Central memory CD8-positive, alpha-beta T cell (primary cell): ENCODE measurements at places on chromosomes 4 and X.

GRCh38 chr4:141926406-141926805 lies 290.0 kb downstream of the IL15 start:
- H3K27ac ChIP-seq: no peak overlapping the region
- no peaks in the 10 kb centered on the region for H3K27me3 ChIP-seq

DNA sequence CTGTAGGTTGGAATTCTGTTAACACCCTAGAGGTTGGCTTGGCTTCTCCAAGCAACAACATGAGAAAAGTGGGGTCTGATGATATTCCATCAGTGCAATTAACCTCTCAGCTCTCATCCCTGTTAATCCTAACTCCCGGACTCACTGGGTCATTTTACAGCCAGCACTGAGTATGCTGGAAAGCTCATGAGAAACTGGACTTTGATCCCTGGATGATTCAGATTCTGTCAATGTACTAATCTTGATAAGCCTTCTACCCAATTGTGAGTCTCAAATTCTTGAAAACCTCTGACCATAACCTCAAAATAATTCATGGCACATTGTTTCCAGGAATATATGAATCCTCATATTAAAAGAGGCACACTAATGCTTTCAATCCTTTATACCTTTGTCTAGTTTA lies 244.3 kb upstream of the DCAF8L1 start:
- H3K27ac ChIP-seq: no peak overlapping the region
- no peaks in the 10 kb centered on the region for H3K27me3 ChIP-seq
- no peak for DNase-seq
- no peaks in the 10 kb centered on the region for H3K4me1 ChIP-seq
- H3K36me3 ChIP-seq: no peaks in the 10 kb centered on the region
- H3K4me3 ChIP-seq: no peak overlapping the region

GRCh38 chr4:111066447-111066846 lies 443.6 kb upstream of the PITX2 start:
- H3K27ac ChIP-seq: no peak overlapping the region
- no peaks in the 10 kb centered on the region for H3K4me1 ChIP-seq
- no peaks in the 10 kb centered on the region for H3K27me3 ChIP-seq
- DNase-seq: no peak
- no peak overlapping the region for H3K4me3 ChIP-seq

GRCh38 chrX:6708041-6708440 lies 173.1 kb upstream of the VCX3A start:
- DNase-seq: no peak
- H3K36me3 ChIP-seq: no peaks in the 10 kb centered on the region
- H3K27me3 ChIP-seq: no peaks in the 10 kb centered on the region
- no peak overlapping the region for H3K4me3 ChIP-seq
- no peaks in the 10 kb centered on the region for H3K4me1 ChIP-seq
- H3K27ac ChIP-seq: no peak overlapping the region

DNA sequence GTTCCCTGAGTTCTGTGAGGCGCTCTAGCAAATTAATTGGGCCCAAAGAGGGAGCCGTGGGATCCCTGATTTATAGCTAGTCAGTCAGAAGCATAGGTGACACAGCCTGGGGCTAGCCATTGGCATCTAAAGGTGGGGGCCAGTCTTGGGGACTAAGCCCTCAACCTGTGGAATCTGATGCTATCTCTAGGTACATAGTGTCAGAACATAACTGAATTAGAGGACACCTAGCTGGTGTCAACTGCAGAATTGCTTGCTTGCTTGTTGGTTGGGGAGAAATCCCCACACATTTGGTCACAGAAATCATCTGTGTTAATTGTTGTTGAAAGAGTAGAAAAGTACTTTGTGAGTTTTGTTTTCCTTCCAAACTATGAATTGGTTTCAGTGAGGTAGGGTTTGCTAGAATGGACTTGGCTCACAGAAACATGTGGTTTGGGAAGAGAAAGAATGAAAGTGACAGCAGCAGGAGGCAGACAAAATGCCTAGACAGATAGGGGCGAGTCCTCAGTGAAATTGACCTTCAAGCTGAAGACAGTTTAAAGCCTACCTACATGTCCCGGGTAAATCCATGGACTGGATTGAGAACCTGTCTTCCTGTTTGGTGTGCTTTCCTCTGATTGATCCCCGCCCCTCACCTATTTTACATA lies 12.8 kb upstream of the GPR82 start:
- H3K27me3 ChIP-seq: no peaks in the 10 kb centered on the region
- H3K4me1 ChIP-seq: peaks cover 20% of the 10 kb centered on the region
- peaks cover 9% of the 10 kb centered on the region for H3K36me3 ChIP-seq

DNA sequence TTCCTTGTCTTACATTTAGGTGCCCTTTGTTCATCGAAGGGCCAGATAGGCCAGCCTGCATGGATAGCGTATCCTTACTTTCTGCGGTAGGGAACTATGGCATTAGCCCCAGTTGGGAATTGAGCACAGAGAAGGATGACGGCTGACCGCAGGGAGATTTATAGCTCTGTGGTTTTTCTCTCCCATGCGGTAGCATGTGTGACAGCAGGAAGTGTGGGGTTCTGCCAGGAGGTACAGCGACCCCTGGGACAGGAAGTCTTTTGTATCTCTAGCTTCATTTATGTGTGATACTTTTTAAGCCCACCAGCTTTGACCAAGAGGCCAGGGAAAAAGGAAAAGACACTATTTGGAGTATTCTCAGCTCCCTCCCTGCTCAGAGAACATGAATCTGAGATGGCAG lies 33.1 kb downstream of the GAB3 start:
- no peaks in the 10 kb centered on the region for H3K27me3 ChIP-seq
- H3K4me3 ChIP-seq: peak overlapping the region; percentile 55
- H3K4me1 ChIP-seq: peaks cover 65% of the 10 kb centered on the region

GRCh38 chrX:39614680-39614998 lies 483.1 kb downstream of the BCOR start:
- no peak for DNase-seq
- H3K27ac ChIP-seq: no peak overlapping the region
- H3K4me1 ChIP-seq: peaks cover 14% of the 10 kb centered on the region
- H3K27me3 ChIP-seq: peaks cover 72% of the 10 kb centered on the region

DNA sequence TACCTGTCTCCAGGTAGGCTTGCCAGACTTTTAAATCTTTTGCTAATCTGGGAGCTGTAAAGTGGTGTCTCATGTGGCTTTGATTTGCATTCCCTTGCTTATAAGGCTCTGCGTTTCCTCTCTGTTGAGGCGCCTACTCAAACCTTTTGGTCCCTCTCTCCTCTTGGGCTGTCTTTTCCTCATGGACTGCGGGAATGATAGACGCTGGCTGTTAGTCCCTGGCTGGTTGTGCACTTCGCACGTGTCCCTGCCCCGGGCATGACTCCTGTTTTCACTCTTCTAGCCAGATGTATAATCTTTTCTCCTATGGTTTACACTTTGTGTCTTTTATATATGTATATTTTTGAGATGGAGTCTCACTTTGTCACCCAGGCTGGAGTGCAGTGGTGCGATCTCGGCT lies 39.7 kb downstream of the RGS12 start:
- H3K27ac ChIP-seq: no peak overlapping the region
- peaks cover 2% of the 10 kb centered on the region for H3K36me3 ChIP-seq
- no peaks in the 10 kb centered on the region for H3K4me1 ChIP-seq
- no peak for DNase-seq

- no peaks in the 10 kb centered on the region for H3K4me1 ChIP-seq
- H3K36me3 ChIP-seq: no peaks in the 10 kb centered on the region
- no peak overlapping the region for H3K4me3 ChIP-seq
- DNase-seq: no peak
Measured at GRCh38 chr4:54837576-54838140, 179.9 kb downstream of the KIT start.

GRCh38 chrX:20329435-20329834 lies 62.7 kb upstream of the RPS6KA3 start:
- H3K4me1 ChIP-seq: no peaks in the 10 kb centered on the region
- peaks cover 2% of the 10 kb centered on the region for H3K36me3 ChIP-seq
- DNase-seq: no peak
- no peak overlapping the region for H3K4me3 ChIP-seq
- H3K27ac ChIP-seq: no peak overlapping the region
- H3K27me3 ChIP-seq: no peaks in the 10 kb centered on the region

DNA sequence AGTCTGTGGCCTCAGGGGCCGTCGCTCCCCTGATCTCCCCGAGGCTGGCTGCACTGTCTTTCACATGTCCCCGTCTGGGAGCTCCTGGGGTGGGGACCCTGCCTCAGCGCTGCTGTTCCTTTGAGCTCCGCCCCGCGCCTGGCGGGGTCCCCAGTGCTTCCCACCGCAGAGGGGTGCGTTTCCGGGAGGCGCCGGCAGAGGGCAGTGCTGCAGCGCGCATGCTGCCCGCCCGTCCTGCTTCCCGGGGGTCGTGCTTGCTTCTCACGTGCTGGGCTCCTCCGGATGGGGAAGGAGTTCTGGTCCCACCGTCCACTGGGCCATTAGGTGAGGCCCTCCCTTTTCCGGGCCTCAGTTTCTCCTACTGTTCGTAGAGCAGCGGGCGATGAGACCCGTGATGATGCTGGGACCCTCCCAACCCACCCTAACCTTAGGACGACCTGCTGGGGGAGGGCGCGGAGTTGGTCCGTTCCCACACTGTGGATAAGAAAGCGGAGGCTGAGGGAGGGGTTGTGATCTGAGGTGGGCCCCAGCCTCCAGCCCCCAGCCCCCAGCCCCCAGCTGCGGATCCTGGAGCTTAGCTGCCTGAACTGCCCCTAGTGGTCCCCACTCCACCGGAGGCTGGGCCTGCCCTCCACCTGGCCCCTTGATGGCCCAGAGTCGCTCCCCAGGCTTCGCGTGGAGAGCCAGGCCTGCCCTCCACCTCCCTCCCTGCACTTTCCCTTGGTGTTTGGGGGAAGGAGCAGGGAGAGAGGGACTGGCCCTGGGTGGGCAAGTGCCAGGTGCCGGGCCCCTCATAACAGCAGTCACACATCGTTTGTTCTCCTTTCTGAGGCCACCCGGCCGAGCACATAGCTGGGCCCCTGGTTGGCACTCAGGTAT lies 15.3 kb downstream of the CPZ start:
- H3K27ac ChIP-seq: no peak overlapping the region
- H3K36me3 ChIP-seq: no peaks in the 10 kb centered on the region
- no peaks in the 10 kb centered on the region for H3K4me1 ChIP-seq

DNA sequence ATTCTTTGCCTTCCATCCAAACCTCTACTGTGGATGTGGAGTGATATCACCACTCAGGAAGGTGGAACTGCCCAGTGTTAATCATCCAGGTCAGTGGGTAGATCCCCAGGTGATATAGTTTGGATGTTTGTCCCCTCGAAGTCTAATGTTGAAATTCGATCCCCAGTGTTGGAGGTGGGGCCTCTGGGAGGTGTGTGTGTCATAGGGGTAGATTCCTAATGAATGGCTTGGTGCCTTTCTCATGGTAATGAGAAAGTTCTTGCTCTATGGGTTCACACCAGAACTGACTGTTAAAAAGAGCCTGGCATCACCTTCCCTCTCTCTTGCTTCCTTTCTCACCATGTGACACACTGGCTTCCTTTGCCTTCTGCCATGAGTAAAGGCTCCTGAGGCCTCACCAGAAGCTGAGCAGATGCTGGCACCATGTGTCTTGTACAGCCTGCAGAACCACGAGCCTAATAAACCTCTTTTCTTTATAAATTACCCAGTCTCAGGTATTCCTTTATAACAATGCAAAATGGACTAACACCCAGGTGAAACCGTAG lies 6.8 kb upstream of the SOWAHB start:
- H3K27me3 ChIP-seq: peaks cover 9% of the 10 kb centered on the region
- H3K4me3 ChIP-seq: no peak overlapping the region
- H3K27ac ChIP-seq: no peak overlapping the region
- no peaks in the 10 kb centered on the region for H3K4me1 ChIP-seq
- no peaks in the 10 kb centered on the region for H3K36me3 ChIP-seq

- H3K36me3 ChIP-seq: peaks cover 44% of the 10 kb centered on the region
- H3K4me3 ChIP-seq: no peak overlapping the region
- no peaks in the 10 kb centered on the region for H3K27me3 ChIP-seq
- DNase-seq: no peak
- H3K27ac ChIP-seq: no peak overlapping the region
- H3K4me1 ChIP-seq: no peaks in the 10 kb centered on the region
Measured at GRCh38 chr4:42412251-42412650, 15.0 kb downstream of the SHISA3 start.

DNA sequence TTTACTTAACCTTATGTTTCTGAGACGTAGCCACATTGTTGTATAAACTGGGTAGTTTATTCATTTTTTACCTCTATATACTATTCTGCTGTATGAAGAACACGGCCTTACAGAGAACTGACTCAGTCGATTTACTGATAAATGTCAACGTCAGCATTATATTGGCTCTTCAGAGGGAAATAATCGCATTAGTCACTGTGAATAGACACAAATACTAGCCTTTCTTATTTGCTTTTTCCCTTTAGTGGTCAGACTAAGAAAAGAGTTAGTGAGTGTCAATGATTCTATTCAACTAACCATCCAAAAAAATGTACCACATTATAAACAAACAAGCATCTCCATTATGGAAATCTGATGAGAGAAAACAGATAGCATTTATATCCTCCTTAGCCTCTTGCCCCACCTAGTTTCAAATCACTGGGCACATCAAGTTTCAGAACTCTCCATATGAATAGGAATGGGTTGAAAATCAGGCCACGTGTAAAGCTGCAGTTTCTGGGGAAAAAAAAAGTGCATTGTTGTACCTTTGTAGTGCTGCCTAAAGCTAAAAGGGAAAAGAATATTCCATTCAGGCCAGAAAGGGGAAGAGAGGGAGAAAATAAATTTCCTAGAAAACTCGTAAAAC lies 146.7 kb upstream of the VCX3A start:
- no peaks in the 10 kb centered on the region for H3K36me3 ChIP-seq
- no peak overlapping the region for H3K27ac ChIP-seq
- DNase-seq: no peak

DNA sequence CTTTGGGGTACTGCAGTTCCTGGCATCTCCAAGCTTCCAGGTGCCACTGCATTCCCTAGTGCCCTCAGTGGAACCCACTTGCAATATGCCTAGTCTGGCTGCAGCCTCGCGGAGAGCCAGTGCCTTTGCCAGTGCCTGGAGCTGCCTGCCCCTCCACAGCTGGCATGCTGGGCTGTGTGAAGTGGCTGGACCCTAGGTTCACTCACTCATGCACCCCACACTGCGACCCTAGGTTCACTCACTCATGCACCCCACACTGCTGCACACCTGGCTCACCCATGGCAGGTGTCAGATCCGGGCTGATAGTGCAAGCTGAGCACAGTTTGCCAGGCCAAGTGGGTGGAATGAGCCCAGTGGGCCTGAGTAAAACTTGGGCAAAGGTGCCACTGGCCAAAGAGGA lies 253.0 kb upstream of the NDST4 start:
- no peak overlapping the region for H3K4me3 ChIP-seq
- H3K4me1 ChIP-seq: no peaks in the 10 kb centered on the region
- no peaks in the 10 kb centered on the region for H3K36me3 ChIP-seq

- no peak for DNase-seq
- H3K4me1 ChIP-seq: no peaks in the 10 kb centered on the region
- H3K27me3 ChIP-seq: no peaks in the 10 kb centered on the region
- H3K4me3 ChIP-seq: no peak overlapping the region
- H3K36me3 ChIP-seq: no peaks in the 10 kb centered on the region
Measured at GRCh38 chrX:150303386-150304097, 59.6 kb upstream of the MAMLD1 start.

DNA sequence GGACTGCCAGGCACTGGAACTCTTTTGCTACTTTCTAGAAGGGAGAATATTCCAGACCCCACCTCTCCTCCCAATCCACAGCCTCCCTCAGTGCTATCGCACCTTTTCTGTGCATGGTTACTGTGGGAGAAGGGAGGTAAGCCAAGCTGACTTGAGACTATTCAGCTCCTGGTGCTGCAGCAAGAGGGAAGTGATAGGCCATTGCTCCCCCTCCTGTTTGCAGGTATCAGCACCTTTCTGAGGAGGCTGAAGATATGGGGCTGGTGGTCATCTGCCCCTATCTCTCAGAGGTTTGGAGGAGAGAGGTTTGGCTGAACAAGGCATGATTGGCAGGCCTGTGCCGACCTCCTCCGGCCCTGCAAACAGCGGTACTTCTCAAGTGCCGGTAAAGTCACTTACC lies 103.3 kb upstream of the GATB start:
- peaks cover 13% of the 10 kb centered on the region for H3K27me3 ChIP-seq
- H3K4me1 ChIP-seq: peaks cover 11% of the 10 kb centered on the region
- no peak overlapping the region for H3K4me3 ChIP-seq
- H3K27ac ChIP-seq: no peak overlapping the region
- peaks cover 2% of the 10 kb centered on the region for H3K36me3 ChIP-seq
- no peak for DNase-seq
